ENCODE measurements at places on chromosomes 1 and 21.

- DNase-seq = no peak
Measured at GRCh38 chr1:7500381-7501083, 270.6 kb upstream of the VAMP3 start.

GRCh38 chr1:203048086-203048485 is 21.8 kb downstream of the PPFIA4 start:
- DNase-seq = no peak

DNA sequence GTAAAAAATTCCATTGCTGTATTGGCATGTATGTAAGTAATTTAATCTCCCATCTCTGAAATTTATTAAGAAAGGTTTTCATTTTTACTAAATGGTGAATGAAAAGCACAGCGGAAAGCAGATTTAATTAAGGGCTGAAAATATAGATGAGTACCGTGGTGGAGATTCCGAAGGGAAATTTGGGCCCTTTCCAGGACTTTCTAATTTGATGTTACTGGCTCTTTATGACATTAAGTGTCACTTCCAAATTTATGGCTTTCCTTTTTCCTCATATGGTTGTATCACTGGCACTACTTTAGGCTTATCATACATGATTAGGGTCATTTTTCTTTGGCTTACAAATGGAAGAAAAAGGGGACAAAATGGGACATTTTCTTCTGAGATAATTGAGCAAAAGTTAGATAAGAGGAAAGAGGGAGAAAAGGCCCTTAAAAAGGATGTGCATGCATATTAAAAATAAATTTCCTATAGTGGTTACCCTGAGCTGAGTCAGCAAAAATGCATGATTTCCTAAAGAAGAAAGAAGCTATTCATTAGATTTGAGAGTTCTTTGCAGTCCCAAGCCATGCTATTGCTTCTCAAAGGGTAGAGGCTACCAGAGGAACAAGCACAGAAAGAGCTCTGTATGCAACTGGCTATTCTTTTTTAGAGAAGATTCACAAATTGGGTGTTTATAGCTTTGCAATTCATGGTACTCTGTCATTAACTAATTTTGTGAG is 74.9 kb upstream of the CNIH3 start:
- DNase-seq = no peak

DNA sequence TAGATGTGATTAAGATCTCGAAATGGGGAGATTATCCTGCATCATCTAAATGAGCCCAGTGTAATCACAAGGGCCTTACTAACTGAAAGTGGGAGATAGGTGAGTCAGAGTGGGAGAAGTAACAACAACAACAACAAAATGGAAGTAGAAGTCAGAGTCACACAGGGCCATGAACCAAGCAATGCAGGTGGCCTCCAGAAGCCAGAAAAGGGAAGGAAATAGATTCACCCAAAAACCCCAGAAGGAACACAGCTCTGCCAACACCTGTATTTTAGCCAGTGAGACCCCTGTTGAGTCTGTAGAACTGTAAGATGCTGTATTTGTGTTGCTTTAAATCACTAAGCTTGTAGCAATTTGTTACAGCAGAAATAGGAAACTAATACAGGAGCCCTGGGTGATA is 4.1 kb downstream of the TAGLN2 start:
- no peak for DNase-seq

DNA sequence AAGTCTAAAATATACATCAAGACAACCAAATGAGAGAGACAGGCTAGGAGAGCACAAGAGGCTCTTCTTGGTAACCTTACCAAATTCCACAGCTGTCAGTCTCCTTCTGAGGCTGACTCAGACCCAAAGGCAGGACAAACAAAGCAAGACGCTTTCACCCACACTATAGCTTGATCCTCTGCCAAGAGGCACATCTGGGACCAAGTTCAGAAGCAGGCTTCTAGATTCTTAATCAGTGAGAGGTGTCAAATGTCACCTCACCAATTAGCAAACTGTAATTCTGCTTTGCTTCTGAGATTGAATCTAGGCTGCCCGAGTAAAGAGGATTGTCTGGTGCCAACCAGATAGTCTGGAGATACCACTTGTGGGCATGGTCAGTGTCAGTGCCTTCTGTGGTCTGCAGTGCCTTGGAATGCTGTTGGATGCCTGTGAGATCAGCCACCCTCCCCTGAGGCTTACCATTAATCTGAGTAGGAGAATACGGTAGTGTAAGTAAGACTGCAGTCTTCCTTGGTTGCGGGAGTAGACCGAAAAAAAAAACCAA is 151.0 kb downstream of the FMN2 start:
- DNase-seq = no peak

GRCh38 chr1:65606426-65606825 is 186.0 kb downstream of the LEPR start:
- no peak for DNase-seq

DNA sequence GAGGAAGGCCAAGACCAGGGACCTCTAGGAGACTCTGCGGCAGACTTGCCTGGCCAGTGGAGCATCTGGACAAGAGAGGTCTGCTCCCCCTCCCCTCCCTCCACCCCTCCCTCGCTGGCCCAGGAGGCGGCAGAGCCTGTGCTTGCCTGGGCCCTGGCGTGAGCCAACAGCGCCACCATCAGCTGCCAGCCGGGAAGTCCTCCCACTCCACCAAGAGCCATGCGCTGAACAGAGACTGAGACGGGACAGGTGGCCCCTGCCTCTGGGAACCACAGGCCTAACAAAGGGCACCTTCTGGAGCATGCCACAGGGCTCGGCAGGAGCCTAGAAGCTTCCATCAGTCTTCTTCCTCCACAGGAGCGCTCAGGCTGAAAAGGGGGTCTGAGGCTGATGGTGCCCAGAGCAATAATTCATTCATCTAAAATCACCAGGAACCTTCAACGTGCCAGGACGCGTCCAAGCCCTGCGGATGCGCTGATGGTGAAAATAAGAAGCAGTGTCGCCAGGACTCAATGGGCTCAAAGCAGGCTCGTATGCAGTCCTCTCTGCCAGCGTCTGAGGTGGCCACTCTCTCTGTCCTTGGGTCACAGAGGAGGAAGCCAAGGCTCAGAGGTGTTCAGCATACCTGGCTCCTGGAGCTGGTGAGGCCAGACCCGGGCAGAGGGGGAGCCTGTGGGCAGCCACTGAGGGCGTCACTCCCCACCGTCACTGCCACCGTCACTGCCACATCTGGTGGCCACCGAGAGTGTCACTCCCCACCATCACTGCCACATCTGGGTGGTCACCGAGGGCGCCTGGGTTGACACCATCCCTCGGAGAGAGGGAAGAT is 161.2 kb downstream of the NPHP4 start:
- no peak for DNase-seq

- DNase-seq = no peak
Measured at GRCh38 chr1:201731592-201731991, 97.4 kb upstream of the IPO9 start.

- DNase-seq = no peak
Measured at GRCh38 chr1:230308039-230308438, 118.1 kb downstream of the PGBD5 start.

GRCh38 chr1:12132078-12132477 is 34.7 kb upstream of the TNFRSF1B start:
- no peak for DNase-seq

- no peak for DNase-seq
Measured at GRCh38 chr1:198640174-198640573, 1.3 kb downstream of the PTPRC start.

DNA sequence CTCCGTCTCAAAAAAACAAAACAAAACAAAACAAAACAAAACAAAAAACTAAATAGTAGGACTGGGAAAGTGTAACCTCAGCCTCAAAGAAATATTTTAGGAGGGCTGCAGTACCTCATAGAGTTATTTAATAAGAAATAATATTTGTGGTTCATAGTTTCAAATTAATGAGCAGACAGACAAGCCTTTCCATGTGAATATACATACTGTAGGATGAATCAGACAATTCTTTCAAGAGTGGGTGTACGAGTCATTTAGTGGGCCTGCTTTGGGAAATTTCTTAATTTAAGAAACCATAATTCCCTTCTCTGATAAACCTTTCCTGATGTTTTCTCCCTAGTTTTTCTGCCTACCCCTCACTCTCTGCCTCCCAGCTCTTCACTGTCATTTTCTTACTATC is 52.5 kb downstream of the CDC14A start:
- no peak for DNase-seq

DNA sequence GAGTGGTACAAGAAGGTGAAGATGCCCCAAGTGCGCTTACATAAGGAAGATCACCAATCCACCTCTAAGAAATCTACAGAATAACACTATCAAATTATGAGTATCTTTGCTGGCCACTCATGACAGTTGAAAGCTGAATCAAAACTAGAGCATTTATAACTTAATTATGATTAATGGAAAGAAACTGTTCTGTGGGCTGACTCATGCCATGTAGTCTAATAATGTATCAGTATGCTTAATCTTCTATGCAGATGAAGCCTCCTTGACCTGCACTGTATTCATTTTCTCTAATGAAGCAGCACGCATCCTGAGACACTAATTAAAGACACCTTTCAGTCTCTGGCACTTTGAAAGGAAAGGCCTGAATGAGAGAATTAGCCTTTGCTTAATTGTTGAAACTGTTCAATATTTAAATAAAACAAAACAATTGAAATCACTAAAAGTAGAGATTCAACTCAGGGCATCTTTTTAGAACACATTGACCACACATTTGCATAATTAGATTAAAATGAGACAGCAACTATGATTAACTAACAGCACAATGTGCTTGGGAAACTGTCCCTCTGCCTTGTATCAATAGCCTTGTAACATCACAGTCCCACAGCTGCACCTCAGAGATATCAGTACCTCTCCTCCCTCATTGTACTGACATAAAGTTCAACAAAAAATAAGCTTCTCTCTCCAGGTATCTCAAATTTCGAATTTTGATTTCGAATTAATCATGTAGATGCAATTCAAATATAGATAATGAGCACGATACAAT is 105.6 kb downstream of the NTPCR start:
- DNase-seq = no peak

- no peak for DNase-seq
Measured at GRCh38 chr1:162299018-162299417, 77.6 kb downstream of the SPATA46 start.

DNA sequence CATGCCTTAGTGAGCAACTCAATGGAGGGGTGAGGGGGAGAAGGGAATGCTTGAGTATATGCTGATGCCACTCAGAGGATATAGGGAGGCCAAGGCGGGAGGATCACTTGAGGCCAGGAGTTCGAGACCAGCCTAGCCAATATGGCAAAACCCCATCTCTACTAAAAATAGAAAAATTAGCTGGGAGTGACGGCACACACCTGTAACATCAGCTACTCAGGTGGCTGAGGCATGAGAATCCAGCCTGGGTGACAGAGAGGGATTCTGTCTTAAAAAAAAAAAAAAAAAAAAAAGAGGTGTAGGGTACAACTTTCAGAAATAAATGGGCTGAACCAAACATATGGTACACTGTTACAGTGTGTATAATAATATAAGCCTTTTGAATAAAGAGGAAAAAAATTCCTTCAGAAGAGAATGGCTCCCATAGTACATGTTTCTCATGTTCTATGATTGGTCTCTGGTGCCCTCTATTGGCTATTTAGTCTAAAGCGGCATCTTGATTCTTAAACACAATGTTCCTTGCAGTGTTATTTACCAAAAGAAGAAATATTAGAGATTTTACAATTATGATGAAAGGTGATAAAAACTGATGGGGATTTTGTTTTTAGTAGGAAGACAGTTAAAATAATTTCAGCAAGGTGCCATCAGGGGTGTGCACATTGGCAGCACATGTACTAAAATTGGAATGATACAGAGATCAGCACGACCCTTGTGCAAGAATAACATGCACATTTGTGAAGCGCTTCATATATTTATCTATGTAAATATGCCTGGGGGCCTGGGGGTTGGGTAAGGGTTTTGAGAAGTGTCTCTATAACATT is 109.8 kb downstream of the PATJ start:
- no peak for DNase-seq

DNA sequence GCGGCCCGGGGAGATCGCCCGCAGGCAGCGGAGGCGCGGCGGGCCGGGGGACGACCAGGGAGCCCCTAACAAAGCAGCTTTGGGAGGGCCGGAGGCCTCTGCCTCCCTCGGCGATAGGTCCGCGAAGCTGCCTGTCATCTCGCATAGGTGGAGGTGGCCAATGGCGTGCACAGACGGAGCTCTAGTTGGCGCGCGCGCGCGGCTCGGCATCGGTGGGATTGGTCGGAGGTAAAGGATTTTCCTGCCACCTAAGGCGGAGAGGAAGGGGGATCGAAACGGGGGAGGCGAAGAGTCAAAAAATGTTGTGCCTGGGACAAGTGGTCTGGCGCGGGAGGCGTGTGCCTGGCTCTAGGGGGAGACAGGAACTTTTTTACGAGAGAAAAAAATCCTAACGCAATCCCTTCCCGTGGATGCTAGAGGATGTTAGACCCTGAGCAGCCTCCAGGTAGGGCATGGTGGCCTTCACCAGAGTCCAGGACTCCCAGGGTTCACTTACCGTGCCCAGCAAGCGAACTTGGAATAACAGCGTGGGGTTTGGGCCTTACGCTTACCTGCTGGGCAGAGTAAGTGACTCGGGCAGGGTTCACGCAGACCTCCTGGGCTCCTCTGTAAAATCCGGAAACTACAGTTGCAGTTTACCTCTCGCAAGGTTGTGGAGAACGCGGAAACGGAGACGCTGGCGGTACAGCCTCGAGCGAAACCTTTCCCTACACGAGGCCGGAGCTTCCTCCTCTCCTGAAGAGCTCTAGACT is 99.9 kb upstream of the SOD1 start:
- peak; percentile 95 for DNase-seq

GRCh38 chr1:182235952-182236650 is 155.5 kb downstream of the GLUL start:
- peak; percentile 37 for DNase-seq

DNA sequence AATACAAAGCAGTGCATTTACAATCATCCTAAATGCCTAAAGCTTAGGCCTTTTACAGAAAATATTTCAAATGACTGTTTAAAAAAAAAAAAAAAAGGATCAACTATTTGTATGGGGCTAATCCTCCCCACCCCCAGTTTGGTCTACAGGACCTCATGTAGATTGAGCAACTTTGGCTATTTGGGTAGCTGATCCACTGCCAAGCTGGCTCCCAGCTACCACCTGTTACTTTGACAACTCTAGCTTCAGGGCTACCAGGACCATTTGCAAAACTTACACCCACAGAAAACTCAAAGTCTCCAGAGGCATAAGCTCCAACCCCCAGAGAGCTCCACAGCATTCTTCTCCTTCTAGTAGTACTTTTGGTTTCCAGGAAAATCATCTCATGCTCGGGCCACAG is 29.4 kb downstream of the JAK1 start:
- no peak for DNase-seq

DNA sequence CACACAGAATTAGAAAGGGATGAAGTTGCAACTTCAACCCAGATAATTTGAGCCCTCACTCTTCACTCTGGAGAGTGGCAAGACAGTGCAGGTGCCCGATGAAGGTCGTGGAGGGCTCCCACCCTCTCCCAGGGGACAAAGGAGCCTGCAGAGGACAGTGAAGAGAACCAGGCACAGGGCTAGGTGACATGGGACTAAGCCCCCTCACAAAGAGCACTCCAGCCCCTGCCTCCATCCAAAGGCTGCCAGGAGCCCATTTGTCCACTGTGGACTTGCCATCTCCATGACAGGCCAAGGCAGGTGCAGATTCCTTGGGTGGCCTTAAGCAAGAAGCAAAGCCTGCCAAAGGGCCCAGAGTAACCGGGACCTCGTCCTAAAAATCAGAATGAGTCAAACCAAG is 15.1 kb downstream of the ERRFI1 start:
- DNase-seq = no peak

- DNase-seq = no peak
Measured at GRCh38 chr21:44763050-44763378, 38.6 kb downstream of the UBE2G2 start.

All from occipital lobe (tissue), 3 donors.